Pulmonary artery endothelial cell (primary cell): ENCODE measurements at places on chromosomes 6 and 20.
A peak's percentile ranks its signal among the peaks of the same experiment; 100 is the strongest.

- DNase-seq: no peak
Observed at GRCh38 chr6:74284284-74284683, 588.3 kb downstream of the CD109 start.

DNA sequence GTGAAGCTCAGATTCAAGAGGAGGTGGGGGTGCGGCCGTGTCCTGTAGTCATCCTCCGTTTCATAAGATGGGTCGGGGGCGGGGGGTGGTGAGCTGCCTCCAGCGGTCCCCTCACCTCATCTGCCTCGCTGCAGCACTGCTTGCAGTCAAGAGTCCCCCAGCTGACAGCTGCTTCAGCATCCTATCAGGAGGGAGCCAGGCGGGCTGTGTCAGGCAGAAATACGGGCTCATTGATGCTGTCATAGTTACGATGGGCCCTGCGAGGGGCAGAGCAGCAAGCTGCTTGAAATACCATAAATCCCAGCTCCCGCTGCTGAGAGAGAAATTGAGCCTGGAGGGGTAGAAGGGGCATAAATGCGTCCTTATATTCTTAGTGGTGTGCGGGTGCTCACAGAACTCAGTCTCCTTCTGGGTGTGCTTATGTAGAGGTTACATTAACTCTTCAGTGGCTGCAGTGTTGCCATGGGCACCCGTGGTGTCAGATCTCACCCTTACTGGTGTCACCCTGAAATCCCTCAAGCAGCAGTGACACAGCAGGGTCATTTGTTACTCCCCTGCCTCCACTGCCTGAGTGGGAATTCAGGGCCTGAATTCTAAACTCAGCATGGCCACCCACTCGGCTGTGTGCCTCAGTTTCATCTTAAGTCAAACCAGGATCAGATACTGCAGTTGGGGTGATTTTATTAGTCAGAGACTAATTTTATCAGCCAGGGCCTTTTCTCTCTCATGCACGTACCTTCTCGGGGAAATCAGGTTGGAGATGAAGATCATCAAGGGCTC is 21.8 kb downstream of the CCDC167 start:
- no peak for DNase-seq

- no peak for DNase-seq
Observed at GRCh38 chr20:61608275-61609085, 356.4 kb downstream of the CDH4 start.

- no peak for DNase-seq
Observed at GRCh38 chr6:135013211-135013610, 41.4 kb downstream of the HBS1L start.

DNA sequence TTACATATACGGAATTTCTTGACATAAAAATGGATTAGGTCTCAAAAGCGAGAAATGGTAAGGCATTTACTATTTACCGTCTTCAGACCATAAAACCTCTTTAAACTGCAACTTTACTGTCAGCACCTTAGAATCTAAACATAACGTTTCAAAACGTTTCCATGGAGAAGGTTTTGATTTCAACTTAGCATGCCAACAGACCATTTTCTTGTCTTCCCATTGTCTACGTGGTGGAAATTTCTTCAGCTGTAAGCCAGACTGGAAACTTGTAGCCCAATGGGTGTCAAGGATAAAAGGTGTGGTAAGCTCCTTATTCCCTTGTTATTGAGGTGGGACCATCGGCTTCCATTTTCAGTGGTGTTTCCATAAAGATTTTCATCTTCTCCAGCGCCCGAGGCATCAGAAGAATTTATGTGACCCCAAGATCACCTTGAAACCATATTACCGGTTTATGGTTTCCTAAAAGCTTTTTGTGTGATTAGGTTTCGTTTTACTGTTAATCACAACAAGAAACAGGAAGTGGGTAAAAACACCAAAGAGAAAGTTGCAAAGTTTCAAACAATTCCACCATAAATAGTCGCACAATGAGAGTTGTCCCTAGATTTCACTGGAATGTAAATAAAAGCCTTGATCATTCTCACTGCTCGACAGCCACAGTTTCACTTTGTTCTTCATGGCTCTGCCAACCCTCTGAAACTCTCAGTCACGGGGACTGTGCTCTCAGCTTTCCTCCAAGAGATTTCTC is 63.0 kb upstream of the CD2AP start:
- peak; percentile 5 for DNase-seq

DNA sequence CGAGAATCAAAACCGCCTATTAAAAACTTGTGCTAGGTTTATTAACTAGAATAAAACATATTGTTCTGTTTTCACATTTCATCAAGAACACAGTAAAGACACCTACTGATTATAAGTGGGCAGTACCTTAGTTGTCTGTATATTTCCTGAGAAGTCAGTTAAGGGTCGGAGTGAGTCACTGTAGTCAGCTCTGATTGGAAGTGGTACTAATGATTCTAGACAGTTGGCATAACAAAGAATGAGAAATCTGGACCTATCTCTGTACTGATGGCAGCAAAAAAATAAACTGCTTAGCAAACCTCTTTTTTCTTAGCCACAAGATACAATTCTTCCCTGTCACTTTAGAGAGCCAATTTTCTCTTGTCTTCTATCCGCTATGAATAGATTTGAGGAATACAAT is 387.3 kb upstream of the ADGRB3 start:
- DNase-seq: no peak

DNA sequence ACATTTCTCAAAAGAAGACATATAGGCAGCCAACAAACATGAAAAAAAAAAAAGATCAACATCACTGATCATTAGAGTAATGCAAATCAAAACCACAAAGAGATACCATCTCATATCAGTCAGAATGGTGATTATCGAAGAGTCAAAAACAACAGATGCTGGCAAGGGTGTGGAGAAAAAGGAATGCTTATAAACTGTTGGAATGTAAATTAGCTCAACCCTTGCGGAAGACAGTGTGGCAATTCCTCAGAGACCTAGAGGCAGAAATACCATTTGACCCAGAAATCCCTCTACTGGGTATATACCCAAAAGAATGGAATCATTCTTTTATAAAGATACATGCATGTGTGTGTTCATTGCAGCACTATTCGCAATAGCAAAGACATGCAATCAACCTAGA is 303.8 kb upstream of the THEMIS start:
- DNase-seq: no peak

- DNase-seq: no peak
Observed at GRCh38 chr6:163354761-163355425, 59.6 kb upstream of the QKI start.

GRCh38 chr6:40164345-40164755 is 230.1 kb upstream of the MOCS1 start:
- no peak for DNase-seq

GRCh38 chr6:28462401-28462800 is 19.1 kb upstream of the ZSCAN23 start:
- no peak for DNase-seq

DNA sequence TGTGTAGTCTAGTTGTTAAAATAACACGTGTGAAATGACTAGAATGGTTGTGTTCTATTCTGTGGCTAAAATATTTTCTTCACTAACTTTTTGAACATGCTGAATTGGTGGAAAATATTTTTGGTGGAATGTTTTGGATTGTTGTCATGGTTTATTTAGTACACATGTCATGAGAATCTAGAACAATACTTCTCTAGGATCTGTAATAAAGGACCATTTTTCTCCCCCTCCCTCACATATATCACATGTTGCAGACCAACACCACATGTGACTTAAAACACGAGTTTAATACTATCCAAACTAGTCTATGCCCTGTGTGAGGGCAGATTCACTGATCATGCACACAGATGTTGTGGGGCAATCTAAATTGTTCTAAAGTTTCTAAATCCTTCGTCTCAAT is 29.2 kb downstream of the FIG4 start:
- DNase-seq: no peak

DNA sequence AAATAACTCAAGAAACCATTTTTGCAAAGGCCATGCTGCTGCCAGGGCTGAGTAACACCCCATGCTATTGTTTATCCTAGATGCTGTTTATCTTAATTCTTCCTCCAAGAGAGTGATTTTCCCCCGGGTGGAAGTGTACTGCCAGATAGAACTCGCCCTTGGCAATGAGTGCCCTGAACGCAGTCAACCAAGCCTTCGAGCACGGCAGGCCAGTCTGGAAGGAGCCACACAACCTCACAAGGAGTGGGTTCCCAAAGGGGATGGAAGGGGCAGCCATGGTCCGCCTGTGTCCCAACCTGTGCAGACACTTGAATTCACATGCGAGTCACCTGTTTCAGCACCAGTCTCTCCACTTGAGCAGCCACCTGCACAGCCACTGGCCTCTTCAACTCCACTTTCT is 31.9 kb downstream of the PNPLA1 start:
- DNase-seq: no peak

- no peak for DNase-seq
Observed at GRCh38 chr6:112343977-112344376, 3.2 kb upstream of the RFPL4B start.

- DNase-seq: no peak
Observed at GRCh38 chr6:110654096-110654820, 161.0 kb downstream of the CDK19 start.

DNA sequence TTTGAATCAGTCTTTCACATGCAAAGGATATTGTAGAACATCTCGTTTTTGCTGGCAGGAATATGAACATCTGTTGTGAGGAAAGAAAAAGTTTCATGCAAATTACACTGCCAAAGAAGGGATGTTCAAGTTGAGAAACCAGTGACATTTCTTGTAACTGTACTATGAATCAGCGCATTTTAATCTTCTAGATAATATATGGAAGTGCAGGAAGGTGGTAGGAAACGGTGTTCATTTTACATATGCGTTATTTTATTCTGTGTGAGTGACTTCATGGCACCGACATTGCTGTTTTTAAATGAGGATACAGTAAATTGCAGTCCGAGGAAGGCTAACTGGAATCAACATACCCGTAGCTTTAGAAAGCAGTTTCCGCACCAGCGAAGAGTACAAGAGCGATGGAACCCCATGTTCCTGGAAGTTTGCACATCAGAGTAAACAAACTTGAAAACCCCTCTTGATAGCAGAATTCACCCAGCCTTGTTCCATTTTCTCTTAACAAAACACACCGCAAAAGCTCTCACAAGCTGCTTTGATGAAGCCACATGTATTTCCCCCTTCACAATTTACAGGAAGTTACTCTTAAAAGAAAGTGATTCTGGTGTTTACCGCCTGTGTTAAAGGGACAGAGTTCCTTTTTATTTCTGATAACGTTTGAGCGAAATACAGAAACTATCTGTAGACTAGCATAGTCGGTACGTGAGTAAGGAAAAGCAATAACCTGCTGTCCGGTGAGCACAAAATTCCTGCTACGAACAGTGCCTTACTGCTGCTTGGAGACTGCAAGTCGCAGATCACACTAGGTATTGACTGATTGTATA is 11.5 kb downstream of the PRDM1 start:
- no peak for DNase-seq

DNA sequence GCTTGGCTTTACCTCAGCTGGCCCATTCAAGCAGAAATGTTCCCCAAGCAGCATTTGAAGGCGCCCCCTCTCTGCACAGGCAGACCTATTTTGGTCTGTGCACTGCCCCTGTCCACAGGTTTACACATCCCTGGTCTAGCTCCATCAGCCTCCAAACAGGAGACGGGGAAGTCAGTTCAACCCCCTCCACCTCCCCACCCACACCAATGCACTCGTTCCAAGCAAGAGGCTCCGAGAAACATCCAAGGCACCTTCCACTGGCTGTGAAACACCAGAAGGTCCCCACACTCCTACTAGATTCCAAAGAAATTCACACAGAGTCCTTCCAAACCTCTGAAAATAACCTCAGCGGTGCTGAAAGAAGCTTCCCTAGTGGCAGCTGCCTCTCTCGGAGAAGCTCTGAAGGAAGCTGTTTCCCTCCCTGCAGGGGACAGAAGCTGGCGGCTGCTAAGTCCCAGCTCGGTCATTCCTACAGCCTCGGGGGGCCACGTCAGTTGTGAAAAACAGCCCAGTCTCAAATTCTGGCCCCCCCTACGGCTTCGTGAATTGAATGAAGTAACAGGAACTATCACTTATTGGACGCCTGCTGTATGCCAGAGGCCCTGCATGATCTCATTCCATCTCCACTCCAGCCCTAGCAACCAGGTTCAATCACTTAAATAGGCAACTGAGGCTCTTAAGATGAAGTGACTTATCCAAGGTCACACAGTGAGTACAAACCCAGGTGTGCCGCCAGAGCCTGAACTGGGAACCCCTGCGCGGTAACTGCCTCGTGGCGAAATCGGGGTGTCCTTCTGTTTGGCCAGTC is 815 bp downstream of the SPATA2 start:
- no peak for DNase-seq

DNA sequence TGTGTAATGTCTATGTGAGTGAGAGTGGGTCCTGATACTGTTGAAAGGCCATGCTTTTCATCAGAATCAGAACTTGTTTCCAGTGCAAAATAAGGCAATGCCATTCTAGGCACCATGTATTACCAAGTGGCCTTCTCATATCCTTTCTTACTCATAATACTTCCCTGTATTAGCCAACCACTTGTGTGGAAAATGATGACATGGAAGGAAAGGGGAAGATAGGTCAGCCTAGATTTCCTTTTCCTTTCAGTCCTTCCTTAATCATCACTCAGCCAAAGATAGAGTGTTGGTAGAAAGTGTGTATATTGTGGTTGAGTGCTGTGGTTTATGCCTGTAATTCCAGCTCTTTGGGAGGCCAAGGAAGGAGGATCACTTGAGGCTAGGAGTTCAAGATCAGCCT is 158.6 kb upstream of the PREP start:
- DNase-seq: no peak

DNA sequence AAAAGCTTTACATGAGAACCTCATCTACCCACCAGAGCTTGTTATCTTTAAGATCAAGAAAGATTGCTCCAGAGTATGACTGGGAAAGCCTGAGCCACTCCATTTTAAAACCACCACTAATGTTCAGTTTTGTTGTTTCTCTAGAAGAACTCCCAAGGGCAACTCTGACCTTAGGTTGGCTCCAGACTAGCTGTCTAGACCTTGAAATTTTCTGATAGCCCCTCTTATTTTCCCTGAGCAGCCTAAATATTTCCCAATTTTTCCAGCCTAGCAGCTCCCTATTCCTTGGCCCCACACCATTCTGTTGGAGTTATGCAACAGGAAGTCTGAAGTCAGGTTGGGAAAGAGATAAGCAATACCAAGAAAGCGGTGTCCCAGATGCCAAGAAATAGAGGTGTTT is 84.6 kb upstream of the TCF21 start:
- peak; percentile 27 for DNase-seq

- DNase-seq: no peak
Observed at GRCh38 chr20:54654450-54654849, 179.1 kb downstream of the DOK5 start.

GRCh38 chr20:38728191-38728781 is 4.0 kb downstream of the SLC32A1 start:
- DNase-seq: no peak

DNA sequence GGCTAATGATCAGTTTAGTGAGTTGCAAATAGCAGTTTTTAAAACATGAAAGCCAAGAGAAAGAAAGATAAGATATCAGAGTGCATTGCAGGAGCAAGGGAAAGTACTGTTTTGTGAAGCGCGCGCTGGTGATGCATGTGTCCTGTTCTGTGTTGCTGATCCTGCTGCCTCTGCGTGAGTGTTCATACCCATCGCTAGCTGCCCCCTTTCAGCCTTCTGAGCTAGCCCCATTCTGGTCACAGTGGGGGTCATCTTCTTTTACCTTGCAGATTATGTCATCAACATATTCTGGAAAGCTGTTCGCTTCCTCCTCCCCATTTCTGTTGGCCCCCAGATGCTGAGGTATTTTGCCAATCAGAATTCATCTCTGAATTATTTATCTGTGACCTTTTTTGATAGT is 1.9 kb downstream of the MRAP2 start:
- no peak for DNase-seq
